Osteoblast (primary cell): ENCODE measurements at places on chromosomes 1 and 21. TPM values are rescaled to one million over a fixed set of nuclear protein-coding genes. Genes with fewer than 3 reads are reported as not detected.

DNA sequence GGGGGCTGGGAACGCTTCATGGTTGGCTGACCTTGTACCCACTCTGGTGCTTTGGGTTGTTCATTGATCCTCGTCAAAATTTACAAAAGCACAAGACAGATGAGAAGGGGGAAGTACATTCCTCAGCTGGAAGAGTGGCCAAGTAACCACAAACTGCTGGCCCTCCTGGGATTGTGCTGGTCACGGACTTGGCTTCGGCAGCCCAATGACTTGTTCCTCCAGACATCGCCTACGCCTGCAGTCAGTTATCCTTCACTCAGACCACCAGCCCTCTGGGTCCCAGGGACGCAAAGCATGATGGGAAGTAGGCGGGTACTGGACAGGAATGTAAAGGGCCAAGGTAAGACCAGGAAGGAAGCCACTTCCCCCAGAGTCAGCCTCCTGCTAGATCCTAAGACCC lies 53.1 kb downstream of the LMX1A start:
- H3K4me1 ChIP-seq, result no peaks in the 10 kb centered on the region
- no peaks in the 10 kb centered on the region for H3K36me3 ChIP-seq
- no peak for DNase-seq
- H3K27ac ChIP-seq, result no peak overlapping the region
- H3K27me3 ChIP-seq, result no peaks in the 10 kb centered on the region

DNA sequence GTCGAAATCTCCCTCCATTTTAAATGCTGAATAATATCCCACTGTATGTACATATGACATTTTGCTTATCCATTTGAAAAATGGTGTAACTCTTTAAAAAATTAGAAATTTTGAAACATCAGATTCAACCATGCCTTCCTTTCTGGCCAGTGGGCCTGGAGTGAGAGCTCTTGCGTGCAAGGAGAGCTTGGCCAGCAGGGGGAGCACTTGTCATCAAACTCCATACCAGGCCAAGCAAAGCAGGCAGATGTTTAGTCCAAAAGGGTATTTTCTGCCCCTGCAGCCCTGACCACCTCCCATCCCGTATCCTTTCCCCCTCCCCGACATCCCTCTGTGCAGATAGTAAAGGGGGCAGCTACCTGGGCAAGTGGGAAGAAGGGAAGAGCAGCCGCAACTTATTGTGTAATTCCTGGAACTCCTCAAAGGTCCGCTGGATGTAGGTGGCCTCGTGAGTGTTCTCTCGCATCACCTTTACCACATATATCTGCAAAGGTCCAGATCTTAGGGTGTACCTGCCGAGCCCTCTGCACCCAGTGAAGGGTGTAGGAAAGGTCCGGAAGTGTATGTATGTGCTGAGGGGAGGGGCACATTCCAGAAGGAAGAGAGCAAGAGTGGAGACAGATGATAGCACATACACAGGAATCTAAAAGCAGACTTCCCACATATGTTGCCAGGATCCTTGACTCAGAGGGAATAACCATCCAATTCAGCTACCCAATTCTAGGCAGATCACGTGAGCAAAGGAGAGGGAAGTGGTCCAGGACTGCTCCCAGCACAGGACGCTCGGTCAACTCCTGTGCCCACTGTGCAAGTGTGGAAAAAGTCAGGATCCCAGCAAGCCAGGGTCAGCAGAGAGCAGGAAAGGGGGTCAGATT lies 19.9 kb upstream of the PPP1R15B start:
- H3K27ac ChIP-seq, result no peak overlapping the region
- H3K4me3 ChIP-seq, result no peak overlapping the region
- peaks cover 27% of the 10 kb centered on the region for H3K27me3 ChIP-seq
- peaks cover 21% of the 10 kb centered on the region for H3K4me1 ChIP-seq

GRCh38 chr21:30408782-30409494 lies 13.1 kb downstream of the KRTAP13-1 start:
- no peak overlapping the region for H3K4me3 ChIP-seq
- no peaks in the 10 kb centered on the region for H3K4me1 ChIP-seq
- H3K27me3 ChIP-seq, result no peaks in the 10 kb centered on the region
- no peak overlapping the region for H3K27ac ChIP-seq

DNA sequence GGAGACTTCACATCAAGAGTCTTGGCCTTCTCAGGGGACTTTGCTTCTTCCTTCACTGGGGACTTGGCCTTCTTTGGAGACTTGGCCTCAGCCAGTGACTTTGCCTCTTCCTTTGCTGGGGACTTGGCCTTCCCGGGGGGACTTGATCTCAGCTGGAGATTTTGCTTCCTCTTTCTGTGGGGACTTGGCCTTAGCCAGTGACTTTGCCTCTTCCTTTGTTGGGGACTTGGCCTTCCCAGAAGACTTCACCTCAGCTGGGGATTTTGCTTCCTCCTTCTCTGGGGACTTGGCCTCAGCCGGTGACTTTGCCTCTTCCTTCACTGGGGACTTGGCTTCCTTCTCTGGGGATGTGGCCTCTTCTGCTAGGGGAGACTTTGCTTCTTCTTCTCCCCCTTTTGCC lies 13.5 kb upstream of the CD2 start:
- H3K27me3 ChIP-seq, result no peaks in the 10 kb centered on the region
- H3K4me3 ChIP-seq, result no peak overlapping the region
- no peak for DNase-seq
- no peaks in the 10 kb centered on the region for H3K4me1 ChIP-seq

DNA sequence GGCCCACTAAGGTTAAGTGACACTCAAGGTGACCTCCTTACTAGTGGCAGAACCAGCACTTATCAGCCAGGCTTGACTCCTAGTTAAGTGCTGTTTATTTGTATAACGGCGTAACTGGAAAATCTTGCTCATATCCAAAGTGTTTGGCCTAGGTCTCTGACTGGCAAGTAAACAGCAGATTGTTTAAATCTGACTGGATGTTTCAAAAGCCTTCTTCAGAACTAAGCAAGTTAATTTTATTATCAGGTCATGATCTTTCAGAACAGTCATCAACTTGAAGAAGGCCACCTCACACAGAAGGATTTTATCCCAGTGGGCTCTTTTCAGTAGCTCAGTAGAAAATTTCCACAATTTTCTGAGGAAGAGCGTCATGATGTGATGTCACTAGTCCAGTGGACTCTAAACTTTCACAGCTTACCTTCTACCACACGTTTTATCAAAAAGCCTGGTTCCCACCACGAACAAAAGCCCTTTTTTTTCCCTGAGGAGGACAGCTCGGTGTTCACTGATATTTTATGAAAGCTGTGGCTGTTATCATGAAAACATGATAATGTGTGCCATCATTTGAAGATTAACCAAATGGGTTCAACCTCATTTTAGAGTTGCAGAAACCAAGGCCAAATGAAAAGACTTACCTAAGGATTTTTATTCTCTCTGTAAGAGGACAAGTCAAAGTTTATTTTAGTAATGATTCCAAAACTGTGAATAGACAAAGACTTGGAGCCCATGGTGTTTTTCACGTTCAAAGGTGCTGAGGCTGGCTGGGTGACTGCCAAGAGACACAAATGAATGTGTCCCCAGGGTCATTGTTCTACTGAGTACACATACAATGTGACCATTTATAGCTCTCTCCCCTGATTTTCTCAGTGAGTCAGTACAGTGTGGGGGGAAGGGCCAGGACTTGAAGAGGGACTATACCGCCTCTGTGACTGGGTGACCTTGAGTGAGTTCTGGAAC lies 9.1 kb downstream of the SGIP1 start:
- peak; percentile 19 for DNase-seq
- H3K4me1 ChIP-seq, result peaks cover 31% of the 10 kb centered on the region
- peaks cover 3% of the 10 kb centered on the region for H3K36me3 ChIP-seq
- H3K27me3 ChIP-seq, result no peaks in the 10 kb centered on the region
- peak overlapping the region; percentile 94 for H3K27ac ChIP-seq
- no peak overlapping the region for H3K4me3 ChIP-seq

- peaks cover 43% of the 10 kb centered on the region for H3K36me3 ChIP-seq
- no peak overlapping the region for H3K27ac ChIP-seq
- H3K4me1 ChIP-seq, result peaks cover 20% of the 10 kb centered on the region
- no peak overlapping the region for H3K4me3 ChIP-seq
Observed at GRCh38 chr21:46397211-46397905, 61.3 kb upstream of the DIP2A start.

DNA sequence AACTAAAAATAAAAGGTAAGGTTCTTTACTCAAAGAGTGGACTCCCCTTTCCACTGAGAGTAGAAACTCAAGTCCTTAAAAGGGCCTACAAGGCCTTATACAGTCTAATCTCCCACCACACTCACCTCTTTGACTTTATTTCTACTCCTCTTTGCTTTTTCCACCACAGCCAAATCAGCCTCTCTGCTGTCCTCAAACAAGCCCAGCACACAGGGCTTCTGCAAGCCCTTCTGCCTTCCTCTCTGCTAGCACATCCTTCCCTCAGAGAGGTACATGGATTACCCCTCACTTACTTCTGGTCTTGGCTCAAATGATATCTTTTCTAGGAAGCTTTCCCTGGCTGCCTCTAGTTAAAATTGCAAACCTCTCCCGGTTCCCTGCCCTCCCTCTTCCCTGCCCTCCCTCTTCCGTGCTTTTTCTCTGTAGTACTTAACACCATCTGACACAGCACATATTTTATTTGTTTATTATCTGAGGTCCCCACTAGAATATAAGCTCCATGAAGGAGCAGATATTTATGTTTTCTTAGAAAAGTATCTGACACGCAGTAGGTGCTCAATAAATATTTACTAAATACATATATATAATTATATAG lies 1.7 kb downstream of the LYST start:
- H3K4me1 ChIP-seq, result peaks cover 23% of the 10 kb centered on the region
- H3K36me3 ChIP-seq, result no peaks in the 10 kb centered on the region
- peak overlapping the region; percentile 98 for H3K4me3 ChIP-seq
- no peaks in the 10 kb centered on the region for H3K27me3 ChIP-seq
- H3K27ac ChIP-seq, result no peak overlapping the region
- DNase-seq, result no peak

- H3K27me3 ChIP-seq, result no peaks in the 10 kb centered on the region
- no peak for DNase-seq
- no peaks in the 10 kb centered on the region for H3K4me1 ChIP-seq
Observed at GRCh38 chr1:10308001-10308400, 90.9 kb upstream of the PGD start.

DNA sequence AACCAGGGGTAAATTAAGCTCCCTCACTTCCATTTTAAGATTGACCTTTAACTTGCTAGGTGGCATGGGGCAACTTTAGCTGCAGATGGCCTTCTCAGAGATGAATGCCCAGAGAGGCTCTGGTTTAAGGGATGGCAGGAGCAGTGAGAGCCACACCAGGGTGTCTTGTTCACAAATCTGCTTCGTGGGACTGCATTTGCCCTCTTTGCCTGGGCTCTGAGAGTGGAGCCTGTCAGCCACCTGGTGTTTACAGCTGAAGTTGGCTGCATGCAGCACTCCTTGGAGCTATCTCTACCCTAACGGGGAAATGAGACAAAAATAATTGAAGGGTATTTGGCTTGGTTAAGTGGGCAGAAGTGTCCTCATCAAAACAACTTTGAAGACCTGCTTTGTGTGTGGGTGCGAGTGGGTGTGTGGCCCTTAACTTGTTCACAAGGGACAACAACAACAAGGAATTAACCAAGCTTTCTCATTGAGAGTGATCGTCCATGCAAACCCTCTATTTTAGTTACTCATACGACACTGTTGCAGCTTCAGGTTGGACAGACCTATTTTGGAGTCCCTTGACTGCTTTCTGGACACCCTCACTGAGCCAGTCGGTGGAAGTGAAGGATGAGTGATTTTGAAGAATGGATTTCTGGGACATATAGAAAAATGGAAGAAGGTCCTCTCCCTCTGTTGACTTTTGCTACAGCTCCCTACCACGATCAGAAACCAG lies 29.8 kb downstream of the PGM1 start:
- H3K4me3 ChIP-seq, result no peak overlapping the region
- peaks cover 23% of the 10 kb centered on the region for H3K4me1 ChIP-seq
- no peak overlapping the region for H3K27ac ChIP-seq

GRCh38 chr1:234505769-234506102 lies 26.8 kb upstream of the TARBP1 start:
- no peaks in the 10 kb centered on the region for H3K27me3 ChIP-seq
- H3K27ac ChIP-seq, result peak overlapping the region; percentile 77
- no peak overlapping the region for H3K4me3 ChIP-seq

DNA sequence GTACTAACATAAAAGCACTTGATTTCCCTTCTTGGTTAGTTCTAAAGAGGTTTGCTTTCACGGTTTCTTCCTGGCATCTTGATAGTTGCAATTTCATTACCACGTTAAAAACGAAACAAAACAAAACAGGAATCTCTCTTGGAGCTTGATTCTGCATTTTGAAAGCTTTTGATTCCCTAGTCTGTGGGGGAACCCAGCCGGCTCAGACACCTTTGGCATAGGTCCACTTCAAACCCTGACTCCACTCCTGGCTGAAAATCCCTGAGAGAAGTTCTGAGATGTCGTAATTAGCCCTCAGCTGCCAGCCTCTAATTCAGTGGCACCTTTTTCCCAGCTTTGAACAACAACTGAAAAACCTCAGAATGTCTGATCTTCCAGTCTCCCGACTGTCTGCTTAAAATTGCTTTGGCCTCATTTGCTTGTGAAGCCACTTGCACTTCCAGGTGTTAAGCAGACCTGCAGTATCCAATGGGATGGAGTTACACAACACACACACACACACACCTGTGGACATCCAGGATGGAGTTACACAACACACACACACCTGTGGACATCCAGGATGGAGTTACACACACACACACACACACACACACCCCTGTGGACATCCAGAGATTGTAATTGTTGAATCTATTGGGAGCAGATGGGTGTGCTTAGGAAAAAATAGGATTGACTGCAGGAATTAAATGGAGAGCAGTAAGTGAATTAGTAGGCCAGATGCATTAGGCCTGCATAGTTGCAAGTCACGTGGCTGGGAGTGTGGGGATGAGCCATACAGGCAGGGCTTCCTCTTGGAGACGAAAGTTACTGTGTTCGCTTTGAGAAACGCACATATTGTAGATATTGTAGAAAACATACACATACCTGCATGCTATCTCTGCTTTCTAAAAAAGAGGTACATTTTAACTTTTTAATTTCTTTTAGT lies 285.6 kb upstream of the FMN2 start:
- no peaks in the 10 kb centered on the region for H3K27me3 ChIP-seq
- H3K4me1 ChIP-seq, result no peaks in the 10 kb centered on the region
- H3K27ac ChIP-seq, result no peak overlapping the region
- no peak overlapping the region for H3K4me3 ChIP-seq
- DNase-seq, result no peak

DNA sequence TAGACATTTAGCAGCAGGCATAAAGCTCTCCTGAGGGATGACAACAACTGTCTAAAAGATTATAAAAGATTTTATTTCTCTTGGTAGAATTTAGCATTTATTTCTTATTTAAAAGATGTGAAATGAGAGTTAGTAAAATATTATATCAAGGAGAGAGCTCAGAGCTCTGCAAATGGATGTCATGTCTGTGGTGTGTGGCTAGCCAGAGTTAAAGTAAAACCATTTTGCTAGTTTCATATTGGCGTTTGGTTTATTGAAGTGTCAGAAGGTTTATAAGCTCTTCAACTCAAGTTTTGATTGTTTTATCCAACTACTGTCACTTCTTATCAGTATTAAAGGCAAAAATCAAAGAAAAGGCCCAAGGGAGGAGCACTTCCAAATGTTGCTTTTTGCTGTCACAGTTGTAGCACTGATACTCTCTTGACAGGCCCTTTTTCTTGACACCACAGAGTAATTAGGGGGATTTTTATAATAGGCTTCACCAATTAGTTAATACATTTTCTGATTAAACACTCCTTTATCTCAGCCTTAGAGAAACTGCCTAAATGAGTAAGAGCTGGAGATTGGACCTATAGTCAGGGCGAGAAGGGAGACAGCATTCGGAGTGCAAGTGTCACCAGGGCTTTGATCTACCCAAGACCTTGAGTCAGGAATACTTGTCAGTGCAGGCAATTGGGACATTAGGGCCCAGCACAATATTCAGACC lies 233.9 kb downstream of the PTBP2 start:
- no peaks in the 10 kb centered on the region for H3K4me1 ChIP-seq
- no peaks in the 10 kb centered on the region for H3K36me3 ChIP-seq
- no peak for DNase-seq
- H3K27ac ChIP-seq, result no peak overlapping the region
- no peaks in the 10 kb centered on the region for H3K27me3 ChIP-seq

Gene SLFNL1
- total RNA-seq, result 0.59 and 0.72 TPM in 2 replicates

Gene SIM2
- 2.7 and 3.6 TPM in 2 replicates for total RNA-seq

Gene ANGPTL7
- total RNA-seq, result under 0.01 TPM in 1 of 2 replicates, not detected in the other

Gene ALDH4A1
- 28.6 and 31.8 TPM in 2 replicates for total RNA-seq
